ENCODE measurements at places on chromosomes 12 and 14. TPM values are rescaled to one million over a fixed set of nuclear protein-coding genes. Genes with fewer than 3 reads are reported as not detected.
A peak's percentile ranks its signal among the peaks of the same experiment; 100 is the strongest.

ACRBP gene
- total RNA-seq, result 0.33 TPM

ANKRD33 gene
- total RNA-seq, result under 0.01 TPM

OTUB2 gene
- 1.5 TPM for total RNA-seq

TMEM233 gene
- under 0.01 TPM for total RNA-seq

KLHL33 gene
- total RNA-seq, result 1.5 TPM

LMBR1L gene
- 53.2 TPM for total RNA-seq

TAS2R31 gene
- 2.6 TPM for total RNA-seq

KRT73 gene
- not detected for total RNA-seq

GALNT6 gene
- total RNA-seq, result 115 TPM

DNA sequence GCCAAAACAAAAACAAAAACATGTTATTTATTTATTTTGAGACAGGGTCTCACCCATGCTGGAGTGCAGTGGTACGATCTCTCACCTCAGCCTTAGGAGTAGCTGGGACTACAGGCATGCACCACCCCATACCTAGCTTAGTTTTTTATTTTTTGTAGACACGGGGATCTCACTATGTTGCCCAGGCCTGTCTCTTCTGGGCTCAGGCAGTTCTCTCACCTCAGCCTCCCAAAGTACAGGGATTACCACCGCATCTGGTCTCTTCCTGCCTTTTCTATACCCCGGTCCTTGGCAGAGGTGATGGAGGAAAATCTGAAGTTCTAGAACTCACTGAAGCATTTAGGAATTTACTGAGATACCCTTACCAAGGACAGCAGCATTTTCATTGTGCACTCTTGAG is 6.8 kb upstream of the IRF2BPL start:
- no peak for DNase-seq

GRCh38 chr14:97851428-97851995 is 1054.3 kb downstream of the VRK1 start:
- no peak for DNase-seq

DNA sequence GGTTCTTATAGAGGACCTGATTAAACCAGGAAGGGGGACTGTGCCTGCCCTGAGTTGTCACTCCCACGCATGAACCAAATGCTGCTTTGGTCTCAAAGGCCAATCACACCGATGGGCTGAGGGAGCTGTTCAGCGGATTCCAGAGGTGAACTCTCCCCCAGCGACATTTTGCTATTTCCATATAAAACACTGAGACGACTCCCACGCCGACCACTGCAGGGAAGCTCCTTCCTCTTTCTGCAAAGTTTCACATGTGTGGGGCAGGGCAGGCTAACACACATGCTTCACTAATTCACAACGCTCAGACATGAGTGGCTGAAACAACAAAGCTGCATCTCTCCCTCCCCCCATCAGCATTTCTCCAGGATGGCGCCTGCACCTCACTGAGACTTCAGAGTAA is 37.8 kb upstream of the TMEM132D start:
- no peak for DNase-seq

DNA sequence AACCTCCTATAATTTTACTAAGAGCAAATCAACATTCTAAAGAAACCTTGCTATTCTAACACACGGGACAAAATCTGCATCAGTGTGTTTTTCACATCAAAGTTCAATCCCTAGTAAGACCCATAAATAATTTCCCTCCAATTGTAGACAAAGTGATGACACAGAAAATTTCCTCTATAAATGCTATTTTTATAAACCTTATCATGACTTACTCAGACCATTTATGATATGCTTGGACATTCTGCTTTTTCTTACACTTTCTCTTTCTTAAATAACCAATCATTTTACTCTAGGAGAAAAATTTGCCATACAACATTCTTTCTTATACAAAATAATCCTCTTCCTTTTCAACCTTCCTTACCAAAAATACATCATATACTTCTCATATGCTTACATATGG is 67.0 kb downstream of the SDR9C7 start:
- no peak for DNase-seq

- peak; percentile 72 for DNase-seq
Observed at GRCh38 chr12:12018454-12018853, 52.3 kb upstream of the BCL2L14 start.

GRCh38 chr14:104530646-104531045 is 48.9 kb upstream of the C14orf180 start:
- no peak for DNase-seq

DNA sequence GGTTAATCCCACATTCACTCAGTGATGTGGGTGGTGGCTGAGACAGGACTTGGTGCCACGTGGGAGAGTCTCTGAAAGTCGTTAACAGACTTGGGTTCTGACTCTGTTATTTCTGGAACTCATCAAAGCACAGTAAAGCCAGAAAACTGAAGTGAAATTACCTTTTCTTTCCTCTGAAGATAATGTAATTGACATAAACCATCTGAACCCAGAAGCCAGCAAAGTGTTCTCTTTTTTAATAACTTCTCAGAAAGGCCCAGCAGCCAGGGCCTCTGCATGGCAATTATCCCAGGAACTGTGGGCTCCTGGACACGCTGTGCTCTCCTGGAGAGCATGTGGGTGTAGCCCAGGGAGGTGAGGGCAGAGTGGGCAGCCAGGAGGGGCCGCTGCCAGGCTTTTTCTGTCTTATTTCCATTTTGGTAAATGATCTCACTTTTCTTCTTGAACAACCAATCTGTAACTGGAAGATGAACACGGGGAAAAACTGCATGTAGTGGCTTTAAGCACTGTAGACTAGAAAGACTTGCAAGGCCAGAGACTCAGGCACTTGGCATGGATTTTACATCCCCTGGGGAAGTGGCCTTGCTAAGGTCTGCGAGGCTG is 444.1 kb upstream of the TMEM132C start:
- DNase-seq, result no peak

DNA sequence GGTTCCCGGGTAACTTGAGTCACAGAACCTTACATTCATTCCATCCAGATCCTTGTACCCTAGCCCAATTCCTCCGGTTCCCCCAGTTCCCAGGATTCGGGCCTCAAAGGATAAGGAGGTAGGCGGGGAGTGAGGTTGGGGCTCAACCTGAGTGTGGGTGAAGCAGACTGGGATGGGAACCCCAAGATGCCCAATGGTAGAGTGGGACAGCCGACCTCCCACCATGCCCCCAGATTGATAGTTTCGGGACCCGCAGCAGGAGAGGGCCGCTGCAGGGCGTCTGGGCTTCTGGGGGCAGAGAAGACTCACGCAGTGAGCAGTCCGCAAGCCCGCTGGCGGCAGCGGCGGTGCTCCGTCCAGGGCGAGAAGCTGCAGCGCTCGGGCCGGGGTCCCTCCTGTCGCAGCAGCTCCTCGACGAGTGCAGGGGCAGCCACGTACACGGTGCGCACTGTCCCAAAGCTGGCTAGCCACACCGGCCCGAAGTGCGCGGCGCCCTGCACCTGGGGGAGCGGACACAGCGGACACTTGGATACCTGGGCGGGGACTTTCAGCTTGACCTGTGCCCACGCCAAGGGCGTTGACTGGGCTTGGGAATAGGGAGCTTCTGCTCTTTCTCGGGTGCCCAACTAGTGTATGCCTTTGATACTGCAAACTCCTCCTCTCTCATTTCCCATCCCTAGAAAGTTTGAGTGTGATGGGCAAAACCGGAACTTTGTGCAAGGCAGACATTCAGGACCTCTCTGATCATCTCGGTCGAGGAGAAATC is 997 bp downstream of the CYP27B1 start:
- no peak for DNase-seq

DNA sequence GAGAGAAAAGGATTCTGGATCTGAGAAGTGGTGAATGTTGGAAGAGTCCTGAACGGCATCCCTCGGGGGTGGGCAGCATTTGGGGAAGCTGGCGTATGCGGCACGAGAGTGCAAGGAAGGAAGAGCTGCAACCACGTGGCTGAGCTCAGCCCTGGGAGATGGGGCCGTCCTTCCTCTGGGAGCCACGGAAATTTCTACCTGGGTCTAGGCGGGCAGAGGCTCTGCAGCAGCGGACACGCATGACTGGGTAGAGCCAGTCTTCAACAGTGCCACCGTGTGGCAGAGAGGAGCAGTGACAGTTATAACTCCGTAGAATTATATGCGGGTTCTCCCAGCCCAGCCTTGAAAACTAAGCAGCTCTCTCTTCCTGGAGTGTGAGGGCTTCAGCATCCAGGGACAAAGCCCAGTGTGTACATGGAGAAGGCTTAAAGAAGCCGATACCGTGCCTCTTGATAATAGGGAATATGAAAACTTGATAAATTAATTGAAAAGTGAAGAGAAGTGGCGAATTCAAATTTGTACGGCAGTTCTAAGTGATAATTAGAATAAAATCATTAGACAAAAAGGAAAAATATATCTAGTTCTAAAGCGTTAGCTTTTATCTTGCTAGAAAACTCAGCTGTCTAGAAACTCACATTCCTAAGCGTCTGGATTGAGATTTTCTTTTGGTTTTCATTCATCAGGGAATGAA is 82.9 kb upstream of the STXBP6 start:
- peak; percentile 68 for DNase-seq

GRCh38 chr12:81150382-81150781 is 72.5 kb downstream of the ACSS3 start:
- no peak for DNase-seq

- DNase-seq, result no peak
Observed at GRCh38 chr12:89857652-89858274, 149.1 kb upstream of the ATP2B1 start.

- DNase-seq, result no peak
Observed at GRCh38 chr12:115542656-115543055, 734.8 kb downstream of the MED13L start.

DNA sequence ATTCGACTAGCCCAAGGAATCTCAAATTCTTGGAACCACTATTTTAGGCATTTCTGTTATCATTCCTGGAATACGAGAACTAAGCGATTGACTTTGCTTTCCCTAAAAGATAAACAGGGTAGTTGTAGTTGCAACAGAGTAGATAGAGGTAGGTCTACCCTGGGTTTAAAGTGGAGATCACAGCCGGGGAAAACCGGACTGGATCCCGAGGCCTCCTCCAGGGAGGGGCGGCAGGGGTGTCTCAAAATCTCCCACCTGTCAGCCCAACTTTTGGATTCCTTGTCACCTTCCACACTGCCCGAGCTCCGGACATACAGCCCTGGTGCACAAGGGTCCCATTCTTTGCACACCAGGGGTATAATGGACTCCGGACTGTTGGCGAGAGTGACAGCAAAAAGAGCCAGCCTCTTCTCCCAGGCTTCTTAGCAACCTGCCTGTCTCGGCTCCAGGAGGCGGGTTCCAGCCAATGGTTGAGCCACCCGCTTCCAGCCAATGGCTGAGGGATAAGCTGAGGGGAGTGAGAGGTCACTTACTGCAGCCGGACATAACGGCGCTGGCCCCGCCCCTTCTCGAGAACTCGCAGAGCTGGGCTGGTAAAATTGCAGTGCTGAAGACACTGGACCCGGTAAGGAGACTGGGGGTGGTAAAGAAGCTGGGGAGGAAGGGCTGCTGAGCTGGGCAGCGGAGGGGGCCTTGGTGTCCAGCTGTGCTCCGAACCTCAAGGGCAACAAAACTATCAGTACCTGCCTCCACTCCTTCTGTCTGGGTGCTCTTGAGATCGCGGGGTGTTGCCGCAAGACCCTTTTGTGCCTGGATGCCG is at the start of gene SUOX:
Gene SUOX, plus strand, starts transcription at position 562 of the 820 bp plus-strand sequence. CDS start 4,946 bp downstream, outside the sequence.
- peak; percentile 97 for DNase-seq

DNA sequence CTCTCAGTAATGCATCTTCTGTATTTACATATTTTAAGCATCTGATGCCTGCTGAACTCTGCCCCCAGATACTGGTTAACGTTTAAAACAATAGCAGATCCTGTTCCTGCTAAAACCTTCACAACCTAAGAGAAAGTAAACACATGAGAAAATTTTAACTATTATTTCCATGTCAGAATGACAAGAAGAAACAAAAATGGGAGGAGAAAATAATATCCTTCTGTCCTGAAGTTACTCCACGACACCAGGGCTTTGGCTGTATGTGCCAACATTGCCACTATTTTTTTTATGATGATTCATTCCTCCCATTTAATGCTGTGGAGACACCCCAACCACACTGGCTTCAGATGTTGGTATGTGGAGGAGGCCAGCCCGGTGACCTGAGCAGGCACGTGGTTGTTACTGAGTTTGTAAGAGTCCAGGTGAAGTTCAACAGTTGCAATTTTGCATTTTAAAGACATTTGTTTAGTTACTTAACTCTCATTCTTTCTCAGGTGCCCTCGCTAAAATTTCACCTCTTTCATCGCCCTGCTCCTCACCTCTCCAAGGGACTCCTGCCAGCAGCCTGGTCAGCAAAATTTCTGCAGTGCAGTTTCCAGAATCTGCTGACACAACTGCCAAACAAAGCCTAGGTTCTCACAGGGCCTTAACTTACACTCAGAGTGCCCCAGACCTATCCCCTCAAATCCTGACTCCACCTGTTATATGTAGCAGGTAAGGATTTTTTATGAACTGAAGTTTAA is 65.5 kb upstream of the SLCO1C1 start:
- peak; percentile 79 for DNase-seq

DNA sequence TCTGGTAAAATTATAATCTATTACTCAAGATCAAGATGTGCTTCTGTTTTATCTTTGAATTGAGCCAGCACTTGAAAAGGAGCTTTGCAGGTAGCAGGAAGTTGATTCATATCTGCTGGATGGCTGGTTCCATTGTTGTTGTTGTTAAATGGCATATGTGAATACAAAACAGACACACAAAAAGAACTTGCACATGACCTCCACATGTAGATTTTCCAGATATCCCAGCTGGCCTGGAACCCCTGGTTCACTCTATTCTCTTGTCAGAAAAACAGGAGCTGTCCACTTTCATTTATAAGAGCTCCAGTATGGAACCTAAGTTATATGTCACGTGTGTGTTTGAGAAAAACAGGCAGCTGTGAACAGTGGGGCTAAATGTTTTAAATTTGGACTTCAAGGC is 273.9 kb downstream of the TMEM132D start:
- DNase-seq, result no peak

All from fibroblast of lung (primary cell).